ENCODE measurements at places on chromosomes 5 and 9.

DNA sequence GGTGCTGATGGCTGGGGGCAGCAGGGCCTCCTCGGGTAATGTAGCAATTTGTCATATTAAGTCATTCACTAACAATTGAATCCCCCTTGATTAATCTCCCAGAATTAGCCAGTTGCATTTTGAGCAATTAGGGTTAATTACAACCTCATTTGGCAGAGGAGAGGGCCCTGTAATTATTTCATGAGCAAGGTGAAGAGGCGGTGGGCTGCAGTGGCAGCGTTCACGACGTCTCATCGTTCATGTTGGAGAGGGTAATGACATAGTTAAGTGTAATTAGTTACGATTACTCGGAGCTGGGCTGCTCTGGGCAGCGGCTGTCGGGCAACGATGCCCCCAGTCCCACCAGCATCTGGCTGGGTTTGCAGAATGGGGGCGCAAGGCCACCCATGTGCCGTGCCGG is 46.0 kb downstream of the NEK6 start:
- DNase-seq: no peak

- DNase-seq: no peak
These were observed 203.4 kb downstream of the GADD45G start for GRCh38 chr9:89808076-89808755.

GRCh38 chr5:14032918-14033317 is 88.4 kb upstream of the DNAH5 start:
- DNase-seq: no peak

- DNase-seq: no peak
These were observed 186.9 kb downstream of the AUH start for GRCh38 chr9:91174772-91175171.

DNA sequence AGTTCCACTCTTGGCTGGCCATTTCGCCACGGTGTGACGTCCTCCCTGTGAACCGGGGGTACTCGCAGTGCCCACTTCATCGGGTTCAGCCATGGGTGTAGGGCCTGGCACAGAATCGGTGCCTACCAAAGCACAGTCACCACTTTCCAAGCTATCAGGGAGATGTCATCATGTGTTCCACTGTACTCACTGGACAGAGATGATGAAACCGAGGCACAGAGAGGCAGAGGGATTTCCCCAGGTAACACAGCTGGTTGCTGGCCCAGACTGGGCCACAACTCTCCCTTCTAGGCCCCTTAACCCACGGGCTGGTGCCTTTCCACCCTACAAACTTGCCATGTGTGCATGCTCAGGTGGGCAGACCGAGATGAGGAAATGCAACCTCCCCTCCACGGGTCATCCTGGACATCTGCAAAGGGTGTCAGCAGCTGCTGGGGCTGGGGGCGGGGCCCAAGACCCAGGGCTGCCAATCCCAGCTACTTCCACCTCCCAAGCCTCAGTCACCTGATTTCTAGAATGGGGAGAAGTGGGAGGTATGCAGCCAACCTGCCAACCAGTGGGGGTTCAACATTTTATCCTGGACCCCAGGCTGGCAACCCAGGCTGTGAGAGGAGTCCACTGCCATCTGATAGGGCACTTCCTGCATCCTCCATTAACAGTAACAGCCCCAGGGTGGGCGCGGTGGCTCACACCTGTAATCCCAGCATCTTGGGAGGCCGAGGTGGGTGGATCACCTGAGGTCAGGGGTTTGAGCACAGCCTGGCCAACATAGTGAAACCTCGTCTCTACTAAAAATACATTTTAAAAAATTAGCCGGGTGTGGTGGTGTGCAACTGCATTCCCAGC is 893 bp upstream of the SH2D3C start:
- DNase-seq: peak; percentile 30

DNA sequence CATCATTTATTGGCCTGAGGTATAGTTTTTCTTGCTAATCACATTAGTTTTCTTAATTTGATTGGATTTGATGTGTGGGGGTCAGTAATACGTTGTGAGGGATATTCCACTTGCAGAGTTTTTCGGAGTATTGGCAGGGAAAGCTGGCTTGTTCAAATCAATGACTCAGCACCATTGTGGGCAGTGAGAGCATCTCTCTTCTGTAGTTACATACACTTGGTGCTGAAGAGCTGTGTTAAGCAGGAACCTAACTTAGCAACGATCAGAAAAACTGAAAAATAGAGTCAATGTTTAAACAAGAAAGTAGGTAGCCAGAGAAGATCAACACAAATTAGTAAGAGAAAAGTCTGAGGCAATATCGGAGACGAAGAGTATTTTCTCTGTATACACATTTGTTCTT is 344.6 kb upstream of the EDIL3 start:
- no peak for DNase-seq

Data from stimulated activated CD4-positive, alpha-beta T cell treated with anti-CD3 and anti-CD28 coated beads, Interleukin-15, amount 100 ng/mL, for 1 hour (primary cell).